T-helper 2 cell (primary cell): ENCODE measurements at places on chromosomes 6 and 20.

GRCh38 chr6:163733061-163733460 lies 318.5 kb downstream of the QKI start:
- DNase-seq: no peak

- DNase-seq: no peak
Observed at GRCh38 chr6:167567142-167568033, 242.5 kb downstream of the TTLL2 start.

GRCh38 chr20:44143936-44144335 lies 43.1 kb downstream of the JPH2 start:
- DNase-seq: no peak

GRCh38 chr6:21504790-21505189 lies 88.8 kb upstream of the SOX4 start:
- DNase-seq: no peak

- DNase-seq: no peak
Observed at GRCh38 chr6:148981515-148981914, 234.7 kb downstream of the UST start.

- no peak for DNase-seq
Observed at GRCh38 chr6:101302593-101302992, 90.9 kb upstream of the GRIK2 start.

DNA sequence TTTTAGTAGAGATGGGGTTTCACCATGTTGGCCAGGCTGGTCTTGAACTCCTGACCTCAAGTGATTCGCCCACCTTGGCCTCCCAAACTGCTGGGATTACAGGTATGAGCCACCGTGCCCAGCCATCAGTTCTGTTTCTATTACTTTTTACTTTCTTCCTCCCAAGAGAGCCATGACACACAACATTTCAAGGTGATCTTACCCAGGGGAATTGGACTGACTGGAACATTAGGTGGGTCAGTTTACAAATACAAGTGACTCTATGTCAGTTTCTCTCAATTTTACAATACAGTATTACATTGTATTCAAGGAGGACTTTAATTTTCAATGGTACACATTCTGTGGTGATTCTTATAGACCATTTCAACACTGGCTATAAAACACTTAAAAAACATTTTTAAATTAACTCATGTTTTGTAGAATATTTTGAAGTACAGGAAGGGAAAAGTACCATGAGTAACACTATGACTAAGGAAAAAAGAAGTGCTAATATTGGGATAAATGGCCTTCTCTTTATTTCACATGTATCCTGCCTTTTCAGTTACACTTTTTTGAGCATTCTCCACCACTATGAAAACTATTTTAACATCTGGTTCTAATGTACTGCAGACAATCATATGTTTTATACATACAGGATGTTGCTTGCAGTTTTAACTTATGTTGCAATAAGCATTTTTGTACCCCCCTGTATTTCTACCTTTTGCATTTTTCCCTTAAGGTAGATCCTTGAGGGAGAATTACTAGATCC lies 8.4 kb downstream of the TPBG start:
- DNase-seq: no peak

GRCh38 chr6:165984729-165985275 lies 182.8 kb downstream of the TBXT start:
- no peak for DNase-seq

DNA sequence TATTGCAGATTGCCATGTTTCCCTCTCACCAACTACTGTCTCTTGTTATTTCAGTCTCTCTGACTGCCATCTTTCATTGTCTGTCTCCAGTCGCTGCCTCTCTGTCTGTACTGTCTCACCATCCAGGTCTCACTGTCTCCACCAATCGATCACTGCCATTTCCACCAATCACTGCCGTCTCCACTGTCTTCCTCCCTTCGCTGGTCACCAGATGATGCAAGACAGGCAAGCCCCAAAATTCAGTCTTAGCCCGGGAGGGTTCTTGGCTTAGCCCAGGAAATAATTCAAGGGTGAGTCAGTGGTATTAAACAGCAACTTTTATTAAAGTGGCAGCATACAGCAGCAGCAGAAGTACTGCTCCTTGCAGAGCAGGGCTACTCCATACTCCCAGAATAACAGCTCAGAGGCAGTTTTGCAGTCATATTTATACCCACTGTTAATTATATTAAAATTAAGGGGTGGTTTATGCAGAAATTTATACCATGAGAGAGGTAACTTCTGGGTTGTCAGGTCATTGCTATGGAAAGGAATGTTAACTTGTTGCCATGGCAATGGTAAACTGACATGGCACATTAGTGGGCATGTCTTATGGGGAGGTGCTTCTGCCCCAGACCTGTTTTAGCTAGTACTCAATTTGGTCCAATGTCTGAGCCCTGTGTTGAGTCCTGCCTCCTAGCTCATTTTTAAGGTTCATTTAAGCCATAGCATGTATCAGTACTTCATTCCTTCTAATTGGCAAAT lies 23.0 kb upstream of the ECHDC1 start:
- no peak for DNase-seq

- no peak for DNase-seq
Observed at GRCh38 chr6:157528931-157529653, 148.1 kb downstream of the ZDHHC14 start.

- DNase-seq: no peak
Observed at GRCh38 chr20:59084041-59084850, 41.7 kb upstream of the PRELID3B start.

- DNase-seq: no peak
Observed at GRCh38 chr6:68628161-68628560, 6.9 kb upstream of the ADGRB3 start.

DNA sequence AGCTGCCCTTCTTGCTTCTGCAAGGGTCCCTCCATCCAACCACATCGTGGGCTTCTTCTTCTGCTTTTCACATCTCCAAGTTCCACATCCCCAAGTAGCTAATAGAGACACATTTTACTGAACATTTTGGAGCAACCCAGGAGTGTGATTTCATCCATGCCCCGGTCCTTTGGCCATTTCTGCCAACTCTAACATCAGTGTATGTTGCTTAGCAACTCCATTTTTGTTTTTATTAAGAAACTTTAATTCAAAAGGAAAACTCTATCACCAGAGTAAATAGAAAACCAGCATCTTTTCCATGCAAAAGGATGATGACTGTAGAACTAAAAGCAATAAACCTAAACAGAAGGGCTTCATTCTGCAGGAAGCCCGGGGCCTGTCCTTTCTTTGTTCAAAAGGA lies 32.7 kb upstream of the SULF2 start:
- no peak for DNase-seq

GRCh38 chr6:139883776-139884175 lies 509.3 kb upstream of the CITED2 start:
- DNase-seq: no peak

- DNase-seq: no peak
Observed at GRCh38 chr6:40965046-40965445, 74.0 kb downstream of the UNC5CL start.

DNA sequence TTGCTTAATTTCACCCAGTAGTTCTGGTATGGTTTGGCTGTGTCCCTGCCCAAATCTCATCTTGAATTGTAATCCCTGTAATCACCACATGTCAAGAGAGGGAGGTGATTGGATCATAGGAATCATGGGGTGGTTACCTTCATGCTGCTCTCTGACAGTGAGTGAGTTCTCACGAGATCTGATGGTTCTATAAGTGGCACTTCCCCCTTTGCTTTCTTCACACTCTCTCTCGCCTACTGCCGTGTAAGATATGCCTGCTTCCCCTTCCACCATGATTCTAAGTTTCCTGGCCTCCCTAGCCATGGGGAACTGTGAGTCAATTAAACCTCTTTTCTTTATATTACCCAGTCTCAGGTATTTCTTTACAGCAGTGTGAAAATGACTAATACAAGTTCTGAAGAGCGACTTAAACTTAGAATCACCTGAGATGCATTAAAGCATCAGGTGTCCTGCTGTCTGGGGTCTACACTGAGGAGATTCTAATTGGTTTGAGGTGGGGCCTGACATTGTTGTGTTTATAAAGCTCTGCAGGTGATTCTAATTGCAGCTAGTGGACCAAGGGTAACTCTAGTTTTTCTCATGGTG lies 82.1 kb upstream of the DTNBP1 start:
- DNase-seq: peak; percentile 33

GRCh38 chr6:150027806-150028565 lies 2.7 kb upstream of the RAET1L start:
- DNase-seq: no peak

DNA sequence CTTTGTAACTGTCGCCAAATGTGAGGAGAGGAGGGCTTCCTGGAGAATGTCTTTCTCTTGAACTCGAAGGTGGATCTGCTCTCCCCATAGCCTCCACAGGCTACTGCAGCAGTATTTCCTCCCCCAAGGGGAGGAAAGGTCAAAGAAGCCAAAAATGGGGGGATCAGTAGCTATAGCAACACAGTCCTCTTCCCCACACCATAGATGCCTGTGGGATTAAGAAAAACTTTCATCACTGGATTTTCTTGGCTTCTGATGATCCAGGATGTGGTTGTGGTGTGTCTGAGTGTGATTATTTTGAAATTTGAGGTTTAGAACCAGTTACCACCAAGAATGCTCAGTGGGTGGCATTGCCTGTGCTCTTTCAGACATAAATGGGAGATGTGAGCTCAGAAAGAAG lies 140.1 kb upstream of the SPACA1 start:
- peak; percentile 90 for DNase-seq

GRCh38 chr6:108993876-108994275 lies 100.8 kb downstream of the SESN1 start:
- DNase-seq: no peak

GRCh38 chr6:15518057-15518456 lies 144.8 kb downstream of the DTNBP1 start:
- DNase-seq: no peak

DNA sequence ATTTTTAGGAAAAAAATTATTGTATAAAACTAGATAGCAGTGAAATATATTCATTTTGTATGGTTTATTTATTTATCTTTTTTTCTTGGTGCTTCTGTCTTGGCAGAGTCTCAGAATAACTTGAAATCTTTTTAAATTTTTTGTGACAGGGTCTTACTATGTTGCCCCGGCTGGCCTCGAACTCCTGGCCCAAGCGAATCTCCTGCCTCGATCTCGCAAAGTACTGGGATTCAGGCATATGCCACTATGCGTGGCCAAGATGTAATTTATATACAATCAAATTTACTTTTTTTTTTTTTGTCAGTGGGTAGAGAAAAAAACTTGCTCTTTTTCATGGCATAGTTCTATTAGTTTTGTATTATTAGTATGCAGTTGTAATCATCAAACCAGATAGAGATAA lies 13.7 kb downstream of the CBFA2T2 start:
- DNase-seq: no peak

DNA sequence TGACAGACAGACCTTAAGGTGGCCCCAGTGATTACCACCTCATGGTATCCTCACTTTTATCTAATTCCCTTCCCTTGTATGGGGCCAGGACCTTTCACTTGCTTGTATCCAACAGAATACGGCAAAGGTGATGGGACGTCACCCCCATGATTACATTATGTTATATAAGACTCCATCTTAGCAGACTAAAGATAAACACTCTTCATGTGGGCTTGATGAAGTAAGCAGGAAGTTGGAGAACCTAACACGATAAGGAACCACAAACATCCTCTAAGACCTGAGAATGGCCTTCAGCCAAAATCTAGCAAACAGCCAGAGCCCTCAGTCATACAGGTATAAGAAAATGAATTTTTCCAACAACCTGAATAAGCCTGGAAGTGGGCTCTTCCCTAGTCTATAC lies 8.0 kb downstream of the SLC17A3 start:
- no peak for DNase-seq

DNA sequence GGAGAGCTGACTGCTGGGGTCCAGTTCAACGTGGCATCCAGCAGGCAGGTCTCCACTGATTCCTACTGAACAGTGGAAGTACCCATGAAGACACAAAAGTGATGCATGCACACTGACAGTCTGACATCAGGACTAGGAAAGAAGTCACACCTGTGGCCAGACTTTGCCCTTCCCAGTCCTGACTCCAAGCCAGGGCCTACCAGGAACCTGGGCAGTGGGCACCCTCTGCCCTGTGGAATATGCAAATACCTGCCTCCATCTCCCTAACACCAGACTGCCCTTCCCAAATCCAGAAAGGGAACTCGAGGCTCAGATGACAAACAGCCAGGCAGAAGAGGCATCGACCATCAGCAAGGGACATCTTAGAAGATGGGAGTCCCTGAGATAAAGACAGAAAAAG lies 50.9 kb downstream of the SLC23A2 start:
- no peak for DNase-seq

- DNase-seq: no peak
Observed at GRCh38 chr6:7161845-7162244, 54.1 kb downstream of the RREB1 start.

DNA sequence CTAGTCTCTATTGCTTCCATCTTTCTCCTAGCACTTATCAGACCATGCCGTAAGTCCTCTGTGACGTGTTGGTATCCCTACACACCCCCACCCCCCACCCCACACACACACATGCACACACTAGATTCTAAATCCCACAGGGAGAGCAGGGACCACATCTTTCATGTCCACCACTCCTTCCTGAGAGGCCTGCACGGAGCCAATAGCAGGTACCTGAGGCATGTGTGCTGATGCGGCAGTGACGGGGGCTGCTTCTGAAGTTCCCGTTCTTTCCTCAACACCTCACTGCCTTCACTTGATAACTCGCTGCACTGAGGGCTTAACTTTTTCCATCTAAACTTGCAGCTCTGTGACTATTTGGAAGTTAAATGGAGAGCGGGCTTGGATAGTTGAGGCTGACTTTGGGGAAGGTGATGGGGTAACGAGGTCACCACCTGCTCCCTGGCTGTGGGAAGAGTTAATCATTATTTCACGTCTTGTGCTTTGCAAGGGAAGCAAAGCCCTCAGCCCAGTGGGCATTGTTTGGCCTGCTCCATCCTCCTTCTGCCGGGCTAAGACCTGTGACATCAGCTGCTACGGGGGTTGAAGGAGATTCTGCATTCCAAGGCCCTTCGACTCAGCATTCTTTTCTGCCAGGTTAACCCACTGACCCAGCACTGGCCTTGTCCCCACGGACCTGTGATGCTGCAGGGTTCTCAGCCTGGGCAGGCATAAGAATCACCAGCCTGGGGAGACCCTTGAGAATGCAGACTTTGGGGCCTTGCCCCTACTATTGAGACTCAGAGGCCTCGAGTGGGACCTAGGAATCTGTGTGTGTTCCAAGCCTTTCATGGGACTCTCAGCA lies 187.8 kb downstream of the ANKRD60 start:
- DNase-seq: no peak

- DNase-seq: no peak
Observed at GRCh38 chr6:35445691-35446090, 6.4 kb upstream of the FANCE start.

- DNase-seq: no peak
Observed at GRCh38 chr6:20467437-20467836, 65.8 kb downstream of the E2F3 start.

DNA sequence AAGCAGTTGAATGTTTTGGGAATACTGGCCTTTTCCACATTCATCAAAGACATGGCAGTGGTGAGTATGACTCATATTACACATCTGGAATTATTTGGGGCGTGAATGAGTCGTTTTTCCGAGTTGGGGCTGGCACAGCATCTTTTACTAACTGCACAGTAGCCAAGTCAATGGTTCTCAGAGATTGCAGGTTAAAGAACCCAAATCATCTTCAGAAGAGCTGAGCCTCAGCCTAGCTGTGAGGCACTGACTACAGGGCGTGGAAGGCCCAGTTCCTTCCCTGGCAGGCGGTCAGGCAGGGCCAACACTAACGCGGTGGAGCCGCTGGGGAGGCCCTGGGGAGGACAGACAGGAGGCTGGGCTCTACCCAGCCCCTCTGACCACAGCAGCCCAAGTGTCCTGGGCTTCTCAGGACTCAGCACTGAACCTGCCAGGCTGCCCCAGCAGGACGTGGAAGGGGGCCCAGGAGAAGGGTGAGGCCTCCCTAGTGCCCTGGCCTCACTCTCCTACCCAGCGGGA lies 20.1 kb upstream of the HELZ2 start:
- DNase-seq: no peak
